ENCODE measurements at places on chromosomes 7 and 10.

- DNase-seq, result peak; percentile 37
Measured at GRCh38 chr7:121017586-121017985, 29.1 kb downstream of the CPED1 start.

- peak; percentile 26 for DNase-seq
Measured at GRCh38 chr7:98872328-98872924, 2.6 kb upstream of the TMEM130 start.

- DNase-seq, result no peak
Measured at GRCh38 chr7:89809291-89809690, 345.0 kb upstream of the STEAP1 start.

DNA sequence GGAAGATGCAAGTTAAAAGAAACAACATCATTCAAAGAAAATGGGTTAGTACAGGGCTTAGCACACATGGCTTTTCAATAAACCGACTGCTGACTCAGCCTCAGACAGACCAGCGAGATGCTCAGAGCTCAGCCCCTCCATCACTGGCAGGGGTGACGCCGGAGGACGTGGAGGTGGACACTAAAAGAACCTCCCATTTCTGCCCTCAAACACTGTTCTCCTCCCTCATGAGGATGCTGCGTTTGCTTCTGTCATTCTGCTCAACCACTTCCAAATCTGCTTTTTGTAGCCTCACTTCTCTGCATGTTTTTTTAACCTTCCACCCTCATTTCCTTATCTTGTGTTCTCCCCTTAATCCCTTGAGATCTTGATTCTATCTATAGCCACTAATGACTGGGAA is 15.3 kb downstream of the DENND11 start:
- DNase-seq, result no peak

GRCh38 chr7:118452128-118452527 is 227.6 kb downstream of the ANKRD7 start:
- no peak for DNase-seq

- no peak for DNase-seq
Measured at GRCh38 chr10:3503299-3503698, 281.7 kb downstream of the KLF6 start.

GRCh38 chr10:133088179-133088955 is 643 bp downstream of the ADGRA1 start:
- DNase-seq, result no peak

DNA sequence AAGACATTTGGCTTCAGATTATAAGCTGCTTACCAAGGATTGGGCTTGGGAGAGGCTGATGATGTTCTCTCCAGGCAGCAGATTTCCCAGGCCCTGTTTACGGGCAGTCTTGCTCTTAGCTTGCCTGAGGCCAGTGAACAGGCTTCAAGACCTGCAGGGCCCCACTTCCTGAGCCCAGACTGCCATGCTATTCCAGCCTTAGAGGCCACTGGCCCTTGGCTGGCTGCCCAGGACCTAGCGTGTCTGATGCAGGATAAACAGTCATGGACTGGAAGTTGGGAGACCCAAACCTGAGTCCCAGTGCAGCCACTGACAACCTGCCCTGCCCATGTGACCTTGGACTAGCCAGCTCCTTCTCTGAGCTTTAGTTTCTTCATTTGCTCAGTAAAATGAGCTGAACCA is 2.9 kb downstream of the PRXL2A start:
- no peak for DNase-seq

DNA sequence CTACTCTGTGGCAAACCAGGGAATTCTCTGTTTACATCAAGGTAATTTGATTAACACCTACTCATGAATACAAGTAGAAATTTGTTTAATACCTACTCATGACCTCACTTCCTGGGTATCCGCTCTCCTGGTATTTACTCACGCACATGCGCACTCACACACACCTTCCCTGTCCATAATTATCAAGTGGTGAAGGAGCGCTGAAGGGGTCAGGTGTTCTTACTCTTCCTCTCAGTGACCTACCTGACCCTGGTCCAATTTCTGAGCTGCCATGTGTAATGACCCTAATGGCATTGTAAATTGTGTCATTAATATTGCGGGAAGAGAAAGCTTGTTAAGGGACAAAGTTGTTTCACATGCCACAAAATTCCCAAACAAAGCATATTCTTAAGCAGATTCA is 41.3 kb upstream of the TRIL start:
- no peak for DNase-seq

DNA sequence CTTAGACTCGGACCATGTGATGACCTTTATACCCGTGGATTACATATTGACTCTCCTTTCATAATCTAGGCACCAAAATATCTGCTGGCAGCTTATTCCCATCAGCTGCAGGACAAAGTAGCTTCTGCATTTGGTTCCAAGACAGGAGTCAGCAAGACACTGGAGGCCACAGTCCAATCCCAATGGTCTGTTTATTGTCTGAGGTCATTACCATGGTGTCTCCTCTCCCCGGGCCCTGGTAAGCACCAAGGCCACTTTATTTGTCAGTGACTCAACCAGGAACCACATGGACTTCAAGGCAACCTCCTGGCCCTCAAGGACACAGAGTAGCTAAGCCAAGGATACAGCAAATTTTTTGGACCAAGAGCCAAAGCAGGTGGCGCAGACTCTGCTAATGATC is 36.1 kb downstream of the KCNMA1 start:
- DNase-seq, result no peak

DNA sequence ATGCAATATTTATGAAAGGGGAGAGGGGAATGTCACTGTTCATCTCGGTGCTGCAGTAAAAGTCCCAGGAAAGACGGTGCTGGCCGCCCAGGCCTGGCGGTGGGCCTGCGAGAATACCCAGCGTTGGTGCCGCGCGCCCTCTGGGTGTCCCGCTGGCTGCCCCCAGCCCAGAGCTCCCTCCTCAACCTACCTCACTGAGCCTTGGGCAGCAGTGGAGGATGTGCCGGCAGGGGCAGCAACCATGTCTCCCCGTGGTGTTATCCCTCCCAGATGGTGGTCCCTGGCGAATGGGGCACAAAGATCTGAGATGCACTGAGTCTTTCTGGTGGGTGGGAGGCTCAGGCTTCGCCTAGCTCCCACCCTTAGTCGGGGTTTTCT is 9.5 kb upstream of the TLX1 start:
- no peak for DNase-seq

DNA sequence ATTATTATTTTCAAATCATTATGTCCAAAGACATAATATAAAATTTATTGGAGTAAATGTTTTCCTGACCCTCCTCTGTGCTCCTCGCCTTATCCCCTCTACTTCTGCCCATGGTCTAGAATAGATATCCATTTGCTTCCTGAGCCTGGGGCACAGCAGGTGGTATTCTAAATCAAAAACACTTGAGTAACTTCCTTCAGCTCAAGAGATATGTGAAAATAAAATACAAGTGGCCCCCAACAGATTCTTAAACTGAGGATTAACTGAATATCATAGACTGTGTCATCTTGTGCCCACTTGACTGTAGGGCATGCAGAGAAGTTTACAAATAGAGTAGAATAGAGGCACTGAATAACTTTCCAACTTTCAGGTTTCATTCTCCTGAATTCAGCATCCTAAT is 59.1 kb downstream of the HGF start:
- no peak for DNase-seq

GRCh38 chr7:157415486-157415885 is 78.7 kb downstream of the DNAJB6 start:
- DNase-seq, result no peak

DNA sequence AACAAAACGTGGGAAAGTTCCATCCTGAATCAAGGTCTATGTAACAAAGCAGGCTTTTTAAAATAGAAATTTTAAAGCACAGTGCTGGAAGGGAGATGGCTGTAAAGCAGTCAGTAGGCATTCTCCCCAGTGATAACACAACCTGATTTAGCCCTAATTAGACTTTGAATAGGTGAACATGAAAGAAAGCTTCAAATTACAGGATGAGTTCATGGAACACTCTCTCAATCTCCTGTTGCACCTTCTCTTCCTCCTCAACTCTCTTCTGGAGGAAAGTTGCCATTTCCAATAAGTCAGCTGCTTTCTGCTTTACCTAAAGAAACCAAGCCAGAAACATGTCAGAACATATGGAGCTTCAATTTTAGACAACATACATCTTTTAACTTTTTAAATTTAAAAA is 20.1 kb downstream of the SFR1 start:
- DNase-seq, result no peak

GRCh38 chr10:132065491-132066105 is at the start of gene JAKMIP3:
Gene JAKMIP3 (plus strand): TSS chr10:132065946. CDS start chr10:132104809, 38,863 bp downstream.
- peak; percentile 88 for DNase-seq

DNA sequence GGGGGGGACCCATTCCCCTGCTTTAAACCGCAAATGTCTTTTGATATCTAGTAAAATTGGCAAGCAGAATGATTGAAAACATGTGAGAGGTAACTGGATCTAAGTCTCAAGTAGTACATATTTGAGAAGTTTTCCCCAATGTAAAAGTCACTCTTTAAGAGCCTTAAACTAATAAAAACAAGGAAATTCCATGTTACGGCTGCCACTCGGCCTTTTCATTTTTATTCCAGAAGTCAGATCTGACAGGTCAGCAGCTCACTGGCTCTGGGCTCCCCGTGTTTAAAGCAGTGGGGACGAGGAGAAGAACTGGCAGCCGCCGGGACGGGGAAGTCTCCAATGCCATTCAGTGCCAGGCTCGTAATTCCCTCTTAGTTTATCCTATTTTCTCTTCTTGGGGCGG is 80.7 kb downstream of the CUX1 start:
- no peak for DNase-seq

GRCh38 chr7:69951458-69951857 is 353.2 kb downstream of the AUTS2 start:
- DNase-seq, result no peak

Data from fibroblast of lung (primary cell).